ENCODE measurements at places on chromosomes 5 and 9. TPM values are rescaled to one million over a fixed set of nuclear protein-coding genes. Genes with fewer than 3 reads are reported as not detected.

The SYK gene
- not detected for total RNA-seq

The PTGS1 gene
- total RNA-seq: 3.2 TPM

The IER5L gene
- 86.1 TPM for total RNA-seq

The KLHL9 gene
- total RNA-seq: 38.4 TPM

The CTXN3 gene
- total RNA-seq: not detected

The SLC22A5 gene
- total RNA-seq: 5.4 TPM

The SHROOM1 gene
- total RNA-seq: 4.7 TPM

The HSPB3 gene
- not detected for total RNA-seq

The CRHBP gene
- under 0.01 TPM for total RNA-seq

The TTC16 gene
- total RNA-seq: under 0.01 TPM

The OTP gene
- total RNA-seq: under 0.01 TPM

The C9 gene
- total RNA-seq: 0.36 TPM

The STK10 gene
- total RNA-seq: 32.7 TPM

The BRD8 gene
- total RNA-seq: 51.0 TPM

The CMBL gene
- total RNA-seq: 9.0 TPM

Measured in osteoblast (primary cell).